ENCODE measurements at places on chromosomes 5 and 9.

GRCh38 chr5:140165101-140165922 lies 9.7 kb upstream of the CYSTM1 start:
- no peak for DNase-seq

- DNase-seq, result peak; percentile 29
These were observed 136.1 kb upstream of the CLINT1 start for GRCh38 chr5:157994906-157995519.

DNA sequence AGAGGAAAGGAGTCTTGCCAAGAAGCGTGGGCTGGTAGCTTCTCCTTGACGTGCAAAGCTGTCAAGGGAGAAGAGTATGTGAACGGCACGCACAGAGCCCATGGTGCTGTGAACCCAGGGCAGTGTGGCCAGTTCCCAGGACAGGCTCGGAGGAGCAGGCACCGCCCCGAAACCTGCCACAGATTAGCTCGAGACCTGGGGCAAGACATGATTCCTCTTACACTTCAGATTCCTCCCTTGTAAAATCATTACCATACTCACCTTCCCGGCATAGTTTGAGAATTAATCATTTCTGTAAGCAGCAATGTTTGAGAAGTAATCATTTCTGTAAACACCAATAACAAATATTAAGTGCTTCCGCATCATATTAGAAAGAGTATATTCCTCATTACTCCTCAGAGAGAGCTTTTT lies 19.9 kb downstream of the GOLM1 start:
- no peak for DNase-seq

DNA sequence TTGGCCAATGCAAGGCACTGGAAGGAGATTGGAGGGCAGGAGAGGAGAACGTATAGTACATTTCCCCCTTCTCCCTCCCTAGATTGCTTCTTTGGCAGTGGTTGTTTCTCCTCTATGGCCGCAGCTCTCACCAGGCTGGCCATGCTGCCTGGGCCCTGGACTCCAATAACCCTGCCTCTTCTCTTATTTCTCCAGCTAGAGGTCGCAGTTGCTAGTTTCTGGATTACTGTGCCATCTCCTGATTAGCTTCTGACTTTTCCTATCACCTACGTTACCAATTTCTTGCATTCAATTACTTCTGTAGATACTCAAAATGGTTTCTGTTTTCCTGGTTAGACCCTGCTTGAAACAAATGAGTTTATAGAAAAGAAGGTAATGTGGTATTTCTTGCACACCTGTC lies 2.4 kb upstream of the MACIR start:
- DNase-seq, result no peak

GRCh38 chr9:95127249-95128176 lies 190.0 kb downstream of the FANCC start:
- DNase-seq, result peak; percentile 70

- no peak for DNase-seq
These were observed 29.2 kb upstream of the TGFBI start for GRCh38 chr5:135999406-136000139.

GRCh38 chr9:124558777-124559470 lies 51.7 kb upstream of the NR5A1 start:
- no peak for DNase-seq

DNA sequence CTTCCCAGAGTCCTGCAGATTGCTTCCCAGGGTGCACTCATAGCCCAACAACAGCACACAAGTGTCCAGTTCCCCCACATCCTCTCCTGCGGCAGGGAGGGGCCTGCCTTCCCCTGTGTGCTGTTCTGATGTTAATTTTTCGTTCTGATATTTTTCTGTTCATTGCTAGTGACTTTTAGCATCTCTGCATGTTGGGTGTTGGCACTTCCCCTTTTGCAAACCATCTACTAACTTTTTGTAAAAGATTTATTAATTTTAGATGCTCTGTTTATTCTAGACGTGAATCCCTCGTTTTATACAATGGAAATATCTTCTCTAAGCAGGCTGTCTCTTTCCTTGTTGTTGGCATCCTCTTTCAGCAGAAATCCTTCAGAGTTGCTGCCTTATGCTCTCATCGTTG lies 97.3 kb upstream of the DAP start:
- no peak for DNase-seq

DNA sequence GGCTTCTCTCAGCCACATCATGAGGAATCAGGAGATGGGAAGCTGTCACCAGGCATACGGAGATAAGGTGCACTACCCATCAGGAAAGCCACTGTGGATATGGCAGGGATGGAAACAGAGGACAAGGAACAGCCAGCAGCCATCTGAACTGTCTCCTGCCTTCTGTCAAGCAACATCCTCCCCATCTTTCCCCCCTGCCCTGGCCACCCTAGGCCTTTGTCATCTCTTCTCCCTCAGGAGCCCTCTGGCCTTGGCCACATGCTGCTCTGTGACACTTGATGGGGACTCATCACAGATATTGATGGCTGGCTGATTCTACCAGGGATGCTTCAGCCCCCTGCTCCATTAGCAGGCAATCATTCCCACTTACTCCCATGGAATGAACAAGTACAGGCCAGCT lies 21.1 kb upstream of the MEIKIN start:
- no peak for DNase-seq

- DNase-seq, result no peak
These were observed 20.7 kb downstream of the ZNF462 start for GRCh38 chr9:106883626-106884190.

DNA sequence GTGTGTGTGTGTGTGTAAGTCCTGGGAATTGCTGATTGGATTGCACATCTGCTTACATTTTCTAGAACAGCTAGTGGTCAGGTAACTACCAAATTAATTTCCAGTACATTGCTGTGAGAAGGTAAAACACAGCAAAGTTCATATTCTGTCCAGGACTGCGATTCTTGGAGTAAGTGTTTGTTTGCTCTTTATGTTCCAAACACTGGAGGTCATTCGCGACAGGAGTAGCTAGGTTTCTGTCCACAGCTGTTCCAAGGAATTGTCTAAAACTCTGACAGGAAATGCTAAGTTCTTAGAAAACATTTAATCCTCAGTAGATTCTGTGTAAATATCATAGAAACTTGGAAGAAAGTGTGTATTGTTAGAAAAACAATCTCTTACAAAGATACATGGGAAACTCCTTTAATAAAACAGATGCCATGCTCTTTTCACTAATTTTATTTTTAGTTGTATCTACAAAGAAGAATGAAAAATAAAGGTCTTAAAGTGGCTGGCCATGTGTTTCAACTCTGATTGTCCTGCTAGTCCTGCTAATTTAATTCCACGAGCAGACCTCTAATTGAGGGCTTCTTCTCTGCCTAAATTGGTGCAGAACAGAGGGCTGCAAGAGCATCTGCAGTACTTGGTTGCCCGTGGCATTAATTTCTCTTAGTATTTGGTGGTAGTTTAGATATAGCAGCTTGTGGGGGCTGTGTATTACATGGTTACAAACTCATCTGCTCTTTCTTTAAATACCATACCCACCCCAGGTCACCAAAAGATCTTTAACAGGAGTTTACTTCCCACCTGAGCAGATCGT lies 464.5 kb downstream of the RASEF start:
- DNase-seq, result no peak

- no peak for DNase-seq
These were observed 4.7 kb upstream of the GPR151 start for GRCh38 chr5:146520731-146521130.

- DNase-seq, result no peak
These were observed 494 bp upstream of the STK32A start for GRCh38 chr5:147234239-147234824.

All from kidney capillary endothelial cell (primary cell).